Activated CD8-positive, alpha-beta T cell treated with anti-CD3 and anti-CD28 coated beads for 36 hours (primary cell): ENCODE measurements at places on chromosomes 12 and 14. TPM values are rescaled to one million over a fixed set of nuclear protein-coding genes. Genes with fewer than 3 reads are reported as not detected.

The CMA1 gene
- total RNA-seq, result not detected

The METTL17 gene
- total RNA-seq, result 92.0 TPM

The RNASE7 gene
- not detected for total RNA-seq

The GLIPR1L1 gene
- total RNA-seq, result not detected

The GCN1 gene
- 137 TPM for total RNA-seq

The CEBPE gene
- 0.27 TPM for total RNA-seq
